ENCODE measurements at places on chromosomes 3 and 15.

DNA sequence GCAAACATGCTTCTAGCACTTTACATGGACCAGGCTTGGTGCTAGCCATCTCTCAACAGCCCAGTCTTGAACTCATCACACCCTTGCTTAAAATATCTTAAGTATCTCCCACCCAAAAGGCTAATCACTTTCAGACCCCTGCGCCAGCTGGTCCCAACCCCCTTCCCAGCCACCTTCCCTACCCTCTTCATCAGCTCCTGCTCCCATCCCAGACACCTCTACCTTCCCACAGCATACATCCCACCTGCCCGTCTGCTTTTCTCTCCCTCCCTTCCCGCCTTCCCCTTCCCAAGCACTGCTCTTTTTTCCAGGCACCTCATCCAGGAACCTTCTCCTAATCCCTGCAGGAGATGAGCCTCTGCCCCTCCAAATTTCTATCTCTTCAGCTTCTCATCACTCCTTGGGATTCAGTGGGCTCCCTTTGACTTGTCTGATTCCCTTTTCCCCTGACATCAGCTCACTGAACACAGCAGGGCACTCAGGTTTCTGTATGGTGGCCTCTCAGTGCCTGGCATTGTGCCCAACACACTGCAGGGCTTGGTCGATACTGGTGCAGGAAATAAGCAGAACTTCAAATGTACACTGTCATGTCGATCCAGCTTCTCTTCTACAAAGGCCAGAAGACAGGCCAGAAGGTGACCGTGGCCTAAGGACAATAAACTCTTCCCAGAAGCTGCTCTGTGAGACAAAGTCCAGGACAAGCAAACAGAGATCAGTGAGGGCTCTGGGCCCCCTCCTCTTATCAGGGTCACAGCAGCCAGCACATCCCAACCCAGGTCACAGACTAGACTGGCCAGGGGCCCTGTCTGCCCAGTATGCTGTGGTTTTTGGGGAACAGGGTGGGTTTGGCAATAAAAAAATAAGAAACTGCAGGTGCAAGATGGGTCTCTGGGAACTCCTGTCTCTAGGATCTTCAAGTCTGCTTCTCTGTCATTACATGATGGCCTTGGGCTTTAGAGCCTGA lies 2.2 kb upstream of the ITIH1 start:
- DNase-seq, result no peak

DNA sequence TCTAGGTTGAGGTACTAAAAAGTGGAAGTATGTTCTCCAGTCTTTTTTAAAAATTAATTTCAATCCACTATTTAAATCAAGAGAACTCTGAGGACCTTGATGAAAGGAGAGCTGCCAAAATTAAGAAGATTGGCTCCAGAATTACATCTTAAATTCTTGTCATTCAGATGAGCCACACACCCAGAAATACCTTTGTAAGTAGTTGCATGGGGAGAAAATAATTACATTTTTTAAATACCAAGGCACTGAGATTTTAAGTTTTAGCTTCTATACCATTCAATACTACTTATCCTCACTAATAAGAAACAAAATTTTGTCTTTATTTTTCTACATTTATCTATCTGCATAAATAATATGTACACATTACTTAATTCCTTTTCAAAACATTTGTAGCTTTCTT lies 1132.8 kb downstream of the OTOL1 start:
- peak; percentile 9 for DNase-seq

GRCh38 chr3:149917124-149917667 lies 53.5 kb downstream of the PFN2 start:
- DNase-seq, result no peak

DNA sequence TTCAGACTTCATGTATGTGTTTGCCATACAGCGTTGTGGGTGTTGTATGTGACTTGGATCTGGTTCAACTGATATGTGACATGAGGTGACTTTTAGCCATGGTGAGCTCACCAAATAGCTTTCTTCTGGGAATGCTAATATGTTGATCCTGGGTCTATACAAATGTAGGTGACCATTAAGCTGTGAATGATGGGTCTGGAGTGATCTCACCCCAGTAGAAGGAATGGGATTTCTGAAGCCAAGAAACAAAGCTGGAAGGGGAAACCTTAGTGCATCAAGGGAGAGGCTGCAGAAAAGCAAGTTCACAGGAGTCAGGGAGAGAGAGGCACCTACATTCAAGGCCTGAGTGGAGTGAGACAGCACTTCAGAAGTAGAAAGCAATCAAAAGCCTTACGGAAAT lies 421.0 kb upstream of the THRB start:
- DNase-seq, result no peak
